ENCODE measurements at places on chromosomes 7 and 10.

GRCh38 chr7:50450590-50451032 is 461 bp upstream of the FIGNL1 start:
- peak; percentile 11 for DNase-seq

GRCh38 chr10:21270976-21271375 is 254.5 kb downstream of the SKIDA1 start:
- DNase-seq: no peak

GRCh38 chr7:129779602-129780256 is 168.2 kb downstream of the NRF1 start:
- DNase-seq: no peak

GRCh38 chr10:11787846-11788245 is 35.3 kb upstream of the PROSER2 start:
- DNase-seq: no peak

DNA sequence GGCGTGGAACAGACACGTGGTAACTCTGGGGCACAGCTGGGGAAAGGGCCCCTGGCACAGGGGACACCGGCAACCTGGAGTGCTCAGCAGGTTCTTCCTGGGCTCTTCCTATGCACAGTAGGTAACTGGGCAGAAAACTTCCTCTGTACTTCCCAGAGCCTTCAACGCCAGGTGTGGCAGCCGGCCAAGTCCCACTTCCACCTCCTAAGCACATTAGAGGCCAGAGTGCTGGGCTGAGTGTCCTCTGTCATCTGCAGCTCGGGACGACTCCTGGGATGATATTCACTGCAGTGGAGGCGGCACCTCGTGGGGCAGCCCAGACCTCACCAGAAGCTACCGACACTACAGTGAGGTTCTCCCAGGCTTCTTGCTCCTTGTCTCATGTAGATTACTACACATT is 114.5 kb downstream of the LARP4B start:
- DNase-seq: no peak

DNA sequence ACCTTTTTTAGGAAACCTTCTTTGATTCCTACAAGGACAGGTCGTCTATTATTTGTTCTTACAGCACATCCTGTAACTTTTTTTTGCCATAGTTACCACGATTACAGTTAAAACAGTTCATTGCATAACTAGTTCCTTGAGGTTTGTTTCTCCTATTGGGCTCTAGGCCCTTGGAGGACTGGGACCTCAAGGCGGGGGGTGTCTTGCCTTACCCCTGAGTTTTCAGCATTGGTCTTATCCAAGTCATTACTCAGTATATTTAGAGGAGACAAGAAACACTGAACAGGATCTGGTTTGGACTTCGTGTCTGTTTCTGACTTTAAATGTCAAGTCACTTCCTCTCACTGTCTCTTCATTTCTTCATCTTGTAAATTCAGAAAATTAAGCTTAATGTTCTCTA is 369.8 kb downstream of the SDK1 start:
- DNase-seq: no peak

DNA sequence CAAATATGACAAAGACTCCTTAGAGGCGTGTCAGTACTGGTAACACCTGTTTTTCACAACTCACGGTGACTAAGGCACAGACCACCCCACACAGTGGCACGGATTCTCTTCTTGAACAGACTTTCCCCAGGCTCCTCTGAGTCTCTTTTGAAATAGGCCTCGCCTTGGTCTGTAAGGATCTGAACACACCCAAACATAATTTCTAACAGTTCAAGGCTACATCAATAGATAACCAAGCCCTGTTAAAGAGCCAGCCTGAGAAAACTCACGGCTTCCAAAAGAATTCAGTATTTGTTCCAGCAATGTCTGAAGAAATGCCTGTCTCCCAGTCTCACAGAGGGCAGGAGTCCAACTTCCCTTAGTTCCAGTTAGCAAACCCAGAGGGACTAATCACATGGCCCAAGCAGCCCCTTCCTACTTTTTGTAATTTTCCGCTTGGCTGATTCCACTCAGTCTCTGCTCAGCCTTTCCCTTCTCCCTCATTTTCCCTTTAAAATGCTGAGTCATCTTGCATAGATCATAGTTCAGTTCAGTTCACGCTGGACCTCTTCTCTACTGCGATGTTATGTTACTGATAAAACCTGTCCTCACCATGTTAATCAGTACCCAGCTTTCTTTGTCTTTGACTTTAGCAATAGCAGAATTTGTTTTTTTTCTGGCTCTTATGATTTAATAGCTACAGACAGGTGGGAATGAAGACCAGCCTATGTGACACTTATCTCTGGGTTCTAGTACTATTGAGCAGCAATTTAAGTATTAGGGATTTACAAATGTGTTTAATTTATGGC is 22.6 kb upstream of the AKR1C3 start:
- no peak for DNase-seq

DNA sequence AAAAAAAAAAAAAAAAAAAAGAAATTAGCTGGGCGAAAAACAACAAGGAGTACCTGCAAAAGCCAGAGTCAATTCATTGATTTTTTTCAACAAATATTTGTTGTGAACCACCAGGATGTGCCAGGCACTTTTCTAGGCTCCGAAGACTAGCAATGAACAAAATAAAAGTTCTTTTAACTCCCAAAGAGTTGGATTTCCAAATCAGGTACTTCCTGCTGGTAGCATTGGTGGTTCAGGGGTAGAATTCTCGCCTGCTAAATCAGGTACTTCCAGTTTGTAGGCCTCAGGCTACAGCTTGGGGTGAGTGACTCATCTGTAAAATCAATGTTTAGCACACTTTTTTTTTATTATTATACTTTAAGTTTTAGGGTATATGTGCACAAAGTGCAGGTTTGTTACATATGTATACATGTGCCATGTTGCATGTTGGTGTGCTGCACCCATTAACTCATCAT is 10.9 kb downstream of the PPA1 start:
- DNase-seq: no peak

GRCh38 chr10:4470231-4470835 is 355.7 kb upstream of the AKR1E2 start:
- no peak for DNase-seq

DNA sequence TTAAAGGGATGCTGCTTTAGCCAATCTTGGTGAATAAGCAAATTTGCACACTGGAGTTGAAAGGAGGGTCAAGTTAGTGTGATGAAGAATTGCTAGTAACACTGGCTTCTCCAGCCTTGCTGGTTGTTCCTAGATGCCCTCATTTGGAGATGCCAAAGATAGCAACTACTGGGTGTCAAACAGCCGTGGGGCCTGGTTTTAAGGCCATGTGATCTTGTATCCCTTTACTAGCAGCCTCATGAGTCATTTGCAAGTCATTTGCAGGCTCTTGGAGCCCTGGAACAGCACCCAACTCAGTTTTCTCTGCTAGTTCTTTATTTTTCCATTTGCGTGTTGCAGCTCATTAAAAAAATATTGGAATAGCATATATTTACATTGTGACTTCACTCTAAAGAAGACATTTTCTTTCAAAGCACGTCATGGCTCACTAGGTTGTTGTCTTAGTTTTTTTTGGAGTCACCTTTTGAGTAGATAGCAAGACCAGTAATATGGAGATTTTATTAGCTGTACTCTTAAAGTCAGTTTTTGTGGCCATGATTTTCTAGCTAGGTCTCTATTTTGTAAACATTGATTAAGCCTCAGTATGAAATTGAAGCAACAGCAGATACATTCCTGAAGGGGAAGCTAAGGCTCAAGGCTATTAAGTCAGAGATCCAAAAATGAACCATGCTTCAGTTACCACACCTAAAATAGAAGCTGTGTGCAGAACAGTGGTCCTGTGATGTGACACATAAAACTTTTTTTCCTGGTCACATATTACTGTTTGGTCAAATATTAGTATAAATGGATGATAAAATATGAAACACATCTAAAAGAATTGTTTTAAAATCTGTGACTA is 1.3 kb downstream of the LSMEM1 start:
- DNase-seq: no peak

DNA sequence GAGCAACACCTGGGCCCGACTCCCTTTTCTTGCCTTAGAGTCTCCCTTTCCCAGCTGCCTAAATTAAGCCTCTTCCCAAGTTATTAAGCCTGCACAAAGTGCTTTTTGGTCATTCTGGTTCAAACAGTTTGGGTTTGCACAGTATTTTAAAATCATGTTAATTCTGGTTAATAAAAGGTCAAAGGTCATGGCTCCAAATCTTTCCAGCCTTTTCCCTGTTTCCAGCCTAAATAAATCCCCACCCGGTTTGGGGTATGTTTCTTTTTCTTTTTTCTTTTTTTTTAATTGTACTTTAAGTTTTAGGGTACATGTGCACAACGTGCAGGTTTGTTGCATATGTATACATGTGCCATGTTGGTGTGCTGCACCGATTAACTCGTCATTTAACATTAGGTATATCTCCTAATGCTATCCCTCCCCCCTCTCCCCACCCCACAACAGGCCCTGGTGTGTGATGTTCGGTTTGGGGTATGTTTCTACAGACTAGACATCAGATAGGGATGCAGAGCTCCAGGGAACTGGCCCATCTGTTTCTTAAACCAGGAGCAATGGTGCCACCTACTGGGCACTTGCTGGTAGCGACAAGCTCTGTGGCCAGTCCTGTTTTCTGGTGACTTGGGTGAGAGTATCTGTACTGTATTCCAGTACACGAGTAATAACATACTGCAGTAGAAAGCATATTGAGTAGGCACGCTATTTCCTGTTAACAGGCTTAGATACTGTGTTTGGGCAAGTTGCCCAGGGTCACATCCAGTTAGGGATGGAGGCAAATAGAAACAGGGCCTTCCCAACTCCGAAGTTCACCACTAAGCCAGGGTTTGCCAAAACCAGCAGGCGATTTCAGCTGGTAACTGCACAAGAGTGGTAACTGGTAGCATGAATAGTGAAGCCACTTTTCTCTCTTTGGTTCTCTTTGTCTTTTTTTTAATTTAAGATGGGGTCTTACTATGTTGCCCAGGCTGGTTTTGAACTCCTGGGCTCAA is 60.6 kb upstream of the TRIM8 start:
- peak; percentile 64 for DNase-seq

GRCh38 chr7:131106681-131107336 is 220.9 kb upstream of the MKLN1 start:
- no peak for DNase-seq

- DNase-seq: no peak
Observed at GRCh38 chr10:122688293-122688989, 11.2 kb downstream of the C10orf120 start.

DNA sequence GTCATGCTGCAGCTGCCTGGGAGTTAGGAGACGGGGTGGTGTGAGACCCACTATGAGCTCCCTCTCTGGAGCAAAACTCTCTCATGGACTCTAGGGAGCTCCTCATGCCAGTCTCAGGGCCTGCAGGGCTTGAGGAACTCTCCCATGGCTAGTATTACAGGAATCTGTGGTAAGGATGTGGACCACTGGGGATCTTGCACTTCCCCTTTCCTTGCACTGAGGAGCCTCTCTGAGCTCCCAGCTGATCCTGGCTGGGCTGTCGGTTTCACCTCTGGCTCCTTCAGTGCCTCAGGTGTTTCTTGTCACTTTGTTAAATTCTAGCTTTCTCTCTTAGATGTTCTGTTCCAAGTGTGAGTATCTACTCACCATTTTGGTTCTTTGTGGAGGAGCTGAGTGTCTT is 71.6 kb upstream of the IMMP2L start:
- no peak for DNase-seq

DNA sequence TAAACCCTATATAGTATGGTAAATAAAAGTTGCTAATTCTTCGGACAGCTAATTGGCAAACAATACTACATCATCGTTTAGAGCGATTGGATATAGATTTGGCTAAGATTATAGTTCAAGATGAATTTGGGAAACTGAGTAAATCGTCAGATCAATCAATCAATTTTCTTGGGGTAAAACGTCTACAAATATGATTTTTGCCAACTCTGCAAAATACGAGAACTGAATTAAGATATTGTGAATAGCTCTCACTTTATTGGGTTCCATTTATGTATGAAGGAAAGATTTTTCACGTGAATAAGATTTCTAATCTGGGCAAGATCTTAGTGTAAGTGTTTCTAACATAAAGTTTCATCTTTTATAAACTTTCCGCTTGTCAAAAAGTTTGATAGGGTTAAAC is 132.9 kb upstream of the AGR3 start:
- no peak for DNase-seq

GRCh38 chr7:18550574-18550973 is 55.0 kb downstream of the HDAC9 start:
- DNase-seq: no peak

DNA sequence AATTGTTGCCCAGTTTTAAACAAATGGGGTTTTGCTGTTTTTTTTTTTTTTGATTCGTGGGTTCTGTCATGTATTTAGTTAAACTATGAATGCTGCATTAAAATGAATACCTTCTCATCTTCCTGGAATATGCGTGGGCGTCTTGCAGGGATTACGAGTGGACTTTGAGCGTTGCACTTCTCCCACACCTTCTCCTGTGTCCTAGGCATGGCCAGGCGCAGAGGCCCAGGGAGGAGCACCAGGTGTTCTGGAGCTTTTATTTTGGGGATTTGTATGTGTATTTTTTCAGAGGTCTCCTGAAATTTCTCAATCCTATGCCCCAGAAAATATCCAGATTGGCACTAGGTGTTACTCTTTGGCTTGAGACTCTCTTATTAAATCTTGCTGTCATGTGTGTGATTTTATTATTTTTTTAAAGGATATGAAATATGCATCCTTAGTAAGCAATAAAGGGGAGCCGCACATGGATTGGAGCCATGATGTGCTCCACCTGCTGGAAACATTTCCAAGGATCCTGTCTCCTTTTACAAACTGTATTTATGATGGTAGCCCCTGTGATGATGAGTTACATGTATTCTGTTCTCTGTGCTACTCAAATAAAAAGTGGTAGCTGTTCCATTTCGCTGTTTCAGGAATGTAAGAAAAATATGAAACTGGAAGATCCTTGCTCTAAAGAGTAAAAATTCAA is 482.2 kb upstream of the KLF6 start:
- DNase-seq: no peak

- DNase-seq: no peak
Observed at GRCh38 chr7:159051916-159052315, 92.8 kb downstream of the VIPR2 start.

DNA sequence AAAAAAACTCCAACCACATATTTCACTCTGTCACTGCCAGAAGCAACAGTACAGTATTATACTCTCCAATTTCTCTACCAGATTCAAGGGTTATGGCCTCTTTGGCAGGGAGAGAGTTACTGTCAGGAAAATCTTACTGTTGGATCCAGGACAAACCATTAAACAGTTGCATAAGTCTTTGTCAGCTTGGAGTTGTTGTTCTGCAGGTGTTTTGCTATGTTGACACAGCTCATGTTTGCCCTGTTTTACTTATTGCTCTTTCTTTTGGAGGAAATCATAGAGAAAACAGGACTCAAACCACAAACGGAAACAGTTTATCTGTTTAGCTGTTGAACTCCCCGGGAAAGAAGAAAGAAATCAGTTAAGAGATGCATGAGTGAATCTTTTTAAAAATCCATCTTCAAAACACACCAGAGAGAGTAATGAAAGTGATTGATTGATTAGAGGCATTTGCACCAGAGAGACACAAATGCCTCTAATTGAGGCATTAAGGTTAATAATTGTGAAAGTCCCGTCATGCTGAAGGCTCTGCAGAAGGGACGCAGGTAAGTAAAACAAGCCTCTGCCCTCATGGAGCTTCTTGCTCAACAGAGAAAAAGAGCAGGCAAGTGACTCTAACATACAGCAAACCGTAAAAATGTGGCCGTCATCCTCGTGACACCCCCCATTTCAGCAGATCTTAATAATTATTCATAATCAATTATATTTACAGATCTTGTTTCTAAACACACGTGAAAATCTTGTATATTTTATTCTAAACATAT is 38.7 kb upstream of the ARHGAP21 start:
- no peak for DNase-seq

- no peak for DNase-seq
Observed at GRCh38 chr7:78284945-78285344, 486.4 kb downstream of the PHTF2 start.

- no peak for DNase-seq
Observed at GRCh38 chr7:129517931-129518330, 15.6 kb downstream of the SMKR1 start.

GRCh38 chr10:85615556-85615955 is 751.0 kb downstream of the GRID1 start:
- no peak for DNase-seq

Data from activated CD8-positive, alpha-beta memory T cell treated with anti-CD3 and anti-CD28 coated beads for 1 hour (primary cell).